Stimulated activated CD4-positive, alpha-beta T cell treated with anti-CD3 and anti-CD28 coated beads, Interleukin-1b, Interleukin-23, amount 100 ng/mL, for 24 hours (primary cell): ENCODE measurements at places on chromosomes 6 and 20.

- no peak for DNase-seq
Measured at GRCh38 chr6:106803188-106803587, 171.3 kb downstream of the CD24 start.

GRCh38 chr20:21725892-21726291 lies 20.4 kb downstream of the PAX1 start:
- no peak for DNase-seq

- no peak for DNase-seq
Measured at GRCh38 chr20:50356525-50356885, 153.7 kb upstream of the PTPN1 start.

DNA sequence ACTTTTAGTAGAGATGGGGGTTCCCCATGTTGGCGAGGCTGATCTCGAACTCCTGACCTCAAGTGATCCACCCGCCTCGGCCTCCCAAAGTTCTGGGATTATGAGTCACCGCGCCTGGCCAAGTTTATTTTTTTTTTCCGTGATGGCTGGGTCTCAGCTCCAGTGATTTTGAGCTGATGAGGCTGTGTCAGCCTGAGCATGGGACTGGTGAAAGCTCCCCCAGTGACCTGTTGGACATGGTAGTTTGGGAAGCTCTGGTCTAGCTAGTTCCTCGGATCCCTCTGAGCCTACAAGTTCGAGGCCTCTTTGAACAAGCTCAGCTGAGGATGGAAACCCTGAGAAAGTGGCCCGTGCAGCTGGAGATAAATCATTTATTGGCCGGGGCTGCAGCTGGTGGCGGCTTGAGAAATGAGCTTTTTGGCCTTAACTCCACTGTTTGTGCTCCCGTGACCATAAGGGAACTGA lies 126.8 kb downstream of the SNX5 start:
- DNase-seq = no peak

- DNase-seq = no peak
Measured at GRCh38 chr6:112237595-112237994, 16.8 kb downstream of the LAMA4 start.

DNA sequence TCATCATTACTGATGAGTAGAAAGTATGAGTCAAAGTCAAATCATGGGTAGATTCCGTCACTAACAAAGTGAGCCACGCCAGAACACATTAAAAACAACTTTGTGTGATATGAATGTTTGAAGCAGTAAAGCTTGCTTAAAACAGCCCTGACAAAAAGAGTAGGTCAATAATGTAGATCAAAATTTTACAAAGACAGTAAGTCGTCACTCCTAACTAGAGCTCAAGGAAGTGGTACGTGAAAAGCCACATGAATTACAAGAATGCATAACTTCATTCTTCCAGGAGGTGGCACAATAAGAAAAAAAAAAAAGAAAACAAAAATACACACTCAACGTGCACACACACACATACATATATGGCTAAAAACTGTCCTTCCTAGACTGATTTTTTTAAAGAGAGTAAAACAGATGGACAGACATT lies 69.9 kb downstream of the HACE1 start:
- DNase-seq = no peak

GRCh38 chr6:166400181-166400580 lies 17.4 kb upstream of the MPC1 start:
- no peak for DNase-seq

GRCh38 chr6:137937834-137938233 lies 70.8 kb downstream of the TNFAIP3 start:
- DNase-seq = no peak

- no peak for DNase-seq
Measured at GRCh38 chr6:23368557-23368956, 757.5 kb upstream of the NRSN1 start.

- no peak for DNase-seq
Measured at GRCh38 chr6:148751793-148752170, 5.0 kb downstream of the UST start.

- no peak for DNase-seq
Measured at GRCh38 chr6:99712519-99712918, 105.9 kb downstream of the PRDM13 start.

GRCh38 chr6:135163440-135163738 lies 17.7 kb upstream of the MYB start:
- DNase-seq = no peak

- no peak for DNase-seq
Measured at GRCh38 chr6:90226257-90226656, 70.4 kb downstream of the BACH2 start.

- no peak for DNase-seq
Measured at GRCh38 chr6:13044896-13045295, 283.4 kb downstream of the TBC1D7 start.

- DNase-seq = no peak
Measured at GRCh38 chr6:2976571-2977085, 5.3 kb upstream of the SERPINB6 start.

- no peak for DNase-seq
Measured at GRCh38 chr6:43939281-43940070, 169.5 kb downstream of the VEGFA start.

GRCh38 chr20:15895126-15895525 lies 678.1 kb downstream of the KIF16B start:
- DNase-seq = no peak

GRCh38 chr6:100657678-100658330 lies 193.1 kb upstream of the SIM1 start:
- no peak for DNase-seq

- DNase-seq = no peak
Measured at GRCh38 chr6:168493976-168494375, 53.0 kb downstream of the SMOC2 start.

DNA sequence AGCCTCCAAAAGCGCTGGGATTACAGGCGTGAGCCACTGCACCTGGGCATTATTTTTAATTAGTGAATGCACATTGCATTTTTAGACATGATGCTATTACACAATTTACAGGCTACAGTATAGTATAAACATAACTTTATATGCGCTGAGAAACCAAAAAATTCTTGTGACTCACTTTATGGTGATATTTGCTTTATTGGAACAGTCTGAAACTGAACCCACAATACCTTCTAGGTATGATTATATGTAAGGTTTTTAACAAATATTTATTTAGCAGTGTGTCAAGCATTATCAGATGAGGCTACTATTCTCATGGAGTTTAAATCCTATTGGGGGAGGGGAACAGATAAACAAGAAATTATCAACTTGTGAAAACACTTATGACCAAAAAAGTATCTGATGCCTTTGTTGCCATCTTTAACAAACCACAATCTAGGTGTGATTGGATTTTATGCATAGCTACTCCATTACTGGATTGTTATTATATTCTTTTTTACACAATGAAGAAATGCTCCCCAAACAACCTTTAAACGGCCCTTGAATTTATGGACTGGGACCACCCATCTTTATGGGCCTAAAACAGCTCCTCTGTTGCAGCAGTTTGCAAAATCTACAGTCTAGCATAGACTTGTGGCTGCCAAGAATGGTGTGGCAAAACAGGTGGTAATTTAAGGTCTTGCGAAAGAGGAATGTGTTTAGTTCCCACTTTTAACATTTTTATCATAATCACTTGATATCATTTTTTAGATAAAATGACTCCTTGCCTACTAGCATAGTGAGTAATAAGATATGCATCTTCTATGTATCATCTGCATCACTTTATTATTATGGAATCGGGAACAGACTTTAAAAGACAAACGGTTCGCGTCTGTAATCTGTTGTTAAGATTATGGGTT lies 159.2 kb upstream of the C6orf118 start:
- no peak for DNase-seq

DNA sequence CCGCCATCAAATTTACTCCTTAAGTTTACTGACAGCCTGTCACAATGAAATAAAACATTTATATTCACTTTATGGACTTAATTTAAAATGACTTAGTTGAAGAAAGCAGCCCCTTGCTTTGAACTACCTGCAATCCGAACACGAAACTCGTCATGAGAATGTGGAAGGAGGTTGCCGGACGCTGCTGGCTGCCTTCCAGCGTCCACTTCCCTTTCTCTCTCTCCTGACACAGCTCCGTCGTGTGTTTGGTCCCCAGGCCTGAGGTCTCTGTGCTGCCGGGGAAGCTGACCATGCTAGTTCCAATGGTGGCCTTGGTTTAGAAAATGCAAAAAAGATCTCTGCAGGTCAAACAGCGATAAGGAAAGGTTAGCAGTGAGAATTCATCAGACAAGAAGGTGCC lies 519.7 kb downstream of the CDH26 start:
- no peak for DNase-seq

GRCh38 chr6:63452125-63452524 lies 120.2 kb upstream of the LOC128125822 start:
- no peak for DNase-seq

GRCh38 chr6:3506200-3506599 lies 49.4 kb upstream of the SLC22A23 start:
- no peak for DNase-seq

DNA sequence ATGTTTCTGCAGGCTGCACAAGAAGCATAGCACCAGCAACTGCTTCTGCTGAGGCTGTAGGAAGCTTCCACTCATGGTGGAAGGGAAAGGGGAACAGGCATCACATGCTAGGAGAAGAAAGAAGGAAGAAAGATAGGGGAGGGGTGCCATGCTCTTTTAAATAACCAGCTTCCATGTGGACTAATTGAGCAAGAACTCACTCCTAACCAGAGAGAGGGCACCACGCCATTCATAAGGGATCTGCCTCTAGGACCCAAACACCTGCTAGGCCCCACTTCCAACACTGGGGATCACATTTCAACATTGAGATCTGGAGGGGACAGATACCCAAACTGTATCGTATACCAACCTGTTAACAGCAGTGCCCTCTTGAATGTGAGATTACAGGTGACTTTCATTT lies 46.9 kb upstream of the ARMC2 start:
- DNase-seq = no peak

- no peak for DNase-seq
Measured at GRCh38 chr20:62843656-62844055, 18.0 kb downstream of the TCFL5 start.

- DNase-seq = no peak
Measured at GRCh38 chr20:57482796-57483195, 42.1 kb downstream of the CTCFL start.

GRCh38 chr6:138086573-138087196 lies 20.5 kb downstream of the PERP start:
- DNase-seq = no peak

DNA sequence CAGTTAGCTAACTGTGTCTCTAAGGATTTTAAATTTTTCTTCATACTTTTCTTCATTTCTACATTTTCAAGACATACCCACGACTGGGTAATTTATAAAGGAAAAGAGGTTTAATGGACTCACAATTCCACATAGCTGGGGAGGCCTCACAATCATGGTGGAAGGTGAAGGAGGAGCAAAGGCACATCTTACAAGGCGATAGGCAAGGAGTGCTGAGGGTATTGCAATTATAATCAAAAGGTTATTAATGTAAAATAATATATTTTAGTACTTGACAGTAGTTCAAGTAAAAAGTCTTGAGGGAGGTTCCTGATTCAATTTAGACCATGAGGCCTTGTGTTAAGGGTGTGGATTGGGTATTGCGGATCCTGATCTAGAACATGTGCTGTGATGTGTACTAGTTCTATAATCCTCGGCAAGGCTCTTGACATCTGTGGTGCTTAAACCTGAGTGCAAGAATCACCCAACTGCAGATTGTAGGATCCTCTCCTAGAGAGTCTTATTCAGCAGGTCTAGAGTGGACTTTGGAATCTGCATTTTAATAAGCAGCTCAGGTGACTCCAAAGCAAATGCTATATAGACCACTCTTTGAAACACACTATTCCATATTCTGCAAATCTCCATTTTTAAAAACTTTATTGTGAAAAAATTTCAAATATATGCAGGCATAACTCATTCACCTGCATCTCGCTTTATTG lies 7.2 kb upstream of the ABCC10 start:
- no peak for DNase-seq

DNA sequence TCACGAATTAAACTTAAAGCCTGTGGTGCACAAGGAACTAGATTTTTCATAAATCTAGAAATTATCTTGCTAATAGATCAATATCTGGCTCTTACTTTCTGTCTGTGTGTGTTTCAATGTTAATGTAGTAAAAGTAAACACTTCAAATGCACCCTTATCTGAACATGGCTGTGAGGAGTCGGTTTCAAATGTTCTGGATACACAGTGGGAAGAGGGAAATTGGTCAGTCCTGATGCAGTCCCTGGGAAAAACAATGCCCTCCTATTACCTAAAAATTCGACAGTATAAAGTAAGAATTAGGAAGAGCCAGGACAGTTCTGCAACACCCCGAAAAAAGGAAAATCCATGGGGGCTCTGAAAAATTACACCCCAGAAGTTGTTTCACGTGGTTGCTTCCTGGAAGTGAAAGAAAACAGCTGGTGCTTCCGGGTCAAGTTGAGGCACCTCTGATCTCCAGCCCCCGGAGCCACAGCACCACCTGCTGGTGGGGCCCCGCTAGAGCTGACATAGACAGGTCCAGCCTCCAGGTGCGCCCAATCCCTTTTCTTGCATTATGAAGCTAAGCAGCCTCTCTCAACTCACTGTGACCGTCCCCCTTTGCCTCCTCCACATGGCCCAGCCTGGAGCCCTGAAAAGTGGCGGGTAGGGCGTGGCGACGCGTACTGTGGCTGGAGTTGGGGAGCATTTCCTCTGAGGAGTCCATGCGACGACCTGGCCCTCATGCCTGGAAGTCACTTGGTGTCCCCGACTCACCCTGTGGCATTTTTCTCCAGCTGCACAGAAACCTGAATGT lies 8.3 kb downstream of the SEMG2 start:
- peak; percentile 47 for DNase-seq

DNA sequence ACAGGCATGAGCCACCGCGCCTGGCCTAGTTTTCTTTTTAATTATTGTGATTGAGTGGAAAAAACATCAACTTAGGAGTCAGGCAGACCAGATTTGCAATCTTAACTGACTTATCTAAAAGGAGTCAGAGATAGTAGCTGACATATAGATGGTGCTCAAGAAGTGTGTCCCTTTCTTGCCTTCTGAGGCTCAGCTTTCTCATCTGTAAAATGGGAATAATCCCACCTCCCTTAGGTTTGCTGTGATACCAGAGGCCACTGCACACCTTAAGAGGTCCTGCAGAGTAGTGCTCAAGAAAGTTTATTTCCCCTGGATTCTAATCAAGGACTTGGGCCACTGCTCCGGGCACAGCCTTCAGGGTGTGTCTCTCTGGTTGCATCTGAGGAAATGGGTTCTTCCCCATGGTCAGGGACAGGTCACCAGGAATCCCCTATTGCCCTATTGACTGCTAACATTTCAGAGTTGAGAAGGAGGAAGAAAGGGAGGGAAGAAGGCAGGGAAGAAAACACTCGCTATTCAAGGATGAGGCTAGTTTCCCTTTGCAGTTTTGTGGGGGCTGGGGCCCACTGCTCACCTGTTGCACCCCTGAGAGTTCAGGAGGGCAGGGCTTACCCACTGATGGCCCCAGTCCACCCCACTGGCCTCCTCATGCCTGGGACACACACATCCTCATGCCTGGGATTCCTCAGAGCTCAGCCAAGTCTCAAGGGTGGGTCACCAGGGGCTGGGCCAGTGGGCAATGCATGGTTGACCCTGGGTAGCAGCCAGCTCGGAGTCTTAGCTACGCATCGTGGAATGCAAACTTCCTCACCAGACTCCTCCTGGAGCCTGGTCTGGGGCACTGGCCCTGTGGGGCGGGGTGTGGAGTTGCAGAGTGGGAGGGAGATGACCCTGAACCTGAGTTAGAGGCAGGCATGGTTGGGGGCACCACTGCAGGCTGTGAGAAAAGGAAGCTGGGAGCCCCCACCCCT lies 21.2 kb downstream of the C6orf132 start:
- DNase-seq = no peak

GRCh38 chr6:7684076-7684475 lies 41.8 kb upstream of the BMP6 start:
- DNase-seq = no peak
